Stimulated activated CD8-positive, alpha-beta memory T cell treated with anti-CD3 and anti-CD28 coated beads, Interleukin-15, amount 100 ng/mL, for 48 hours (primary cell): ENCODE measurements at places on chromosomes 7 and 10.

DNA sequence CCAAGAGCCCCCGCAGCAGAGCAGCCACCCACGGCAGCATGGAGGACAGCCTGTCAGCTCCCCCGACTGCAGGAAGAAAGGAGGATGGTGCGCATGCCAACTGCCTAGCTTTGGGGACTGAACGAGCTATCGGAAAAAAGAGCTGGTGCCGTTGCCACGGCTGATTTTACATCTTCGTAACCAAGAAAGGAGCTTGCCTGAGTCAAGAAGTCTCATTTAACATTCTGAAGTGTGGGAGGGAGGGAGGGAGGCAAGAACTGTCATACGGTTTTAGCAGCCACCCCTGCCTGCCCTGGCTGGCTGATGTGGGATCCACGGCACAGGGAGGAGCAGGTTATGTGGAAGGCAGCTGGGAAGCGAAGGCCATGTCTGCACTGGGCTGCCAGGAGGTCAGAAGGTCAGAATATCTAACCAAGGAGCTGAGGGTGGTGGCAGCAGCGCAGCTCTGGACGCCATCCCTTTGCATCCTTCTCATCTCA lies 74.7 kb upstream of the CAMK2B start:
- no peak for DNase-seq

DNA sequence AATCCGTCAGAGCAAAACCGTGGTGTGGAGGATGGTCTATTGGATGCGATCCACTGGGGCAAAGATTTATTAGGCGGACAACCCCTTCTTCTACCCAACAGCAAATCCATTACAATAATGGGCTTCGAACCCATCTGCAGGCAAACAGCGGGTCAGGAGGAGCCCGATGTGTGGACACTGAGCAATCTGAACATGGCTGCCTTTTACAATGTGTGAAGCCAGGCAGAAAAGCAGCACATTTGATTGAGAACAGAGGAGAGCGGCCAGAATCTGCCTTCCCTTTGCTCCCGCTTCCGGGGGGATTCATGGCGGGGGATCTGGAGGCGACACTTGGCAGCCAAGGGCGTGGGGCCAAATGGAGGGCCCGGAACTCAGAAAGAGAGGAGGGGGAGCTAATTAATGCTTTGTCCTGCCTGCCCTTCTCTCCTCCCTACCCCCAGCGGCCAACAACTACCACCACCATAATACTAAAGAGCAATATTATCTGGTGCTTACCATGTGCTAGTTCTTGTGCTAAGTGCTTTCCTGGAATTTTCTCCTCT lies 133.0 kb downstream of the EMX2 start:
- DNase-seq = no peak

DNA sequence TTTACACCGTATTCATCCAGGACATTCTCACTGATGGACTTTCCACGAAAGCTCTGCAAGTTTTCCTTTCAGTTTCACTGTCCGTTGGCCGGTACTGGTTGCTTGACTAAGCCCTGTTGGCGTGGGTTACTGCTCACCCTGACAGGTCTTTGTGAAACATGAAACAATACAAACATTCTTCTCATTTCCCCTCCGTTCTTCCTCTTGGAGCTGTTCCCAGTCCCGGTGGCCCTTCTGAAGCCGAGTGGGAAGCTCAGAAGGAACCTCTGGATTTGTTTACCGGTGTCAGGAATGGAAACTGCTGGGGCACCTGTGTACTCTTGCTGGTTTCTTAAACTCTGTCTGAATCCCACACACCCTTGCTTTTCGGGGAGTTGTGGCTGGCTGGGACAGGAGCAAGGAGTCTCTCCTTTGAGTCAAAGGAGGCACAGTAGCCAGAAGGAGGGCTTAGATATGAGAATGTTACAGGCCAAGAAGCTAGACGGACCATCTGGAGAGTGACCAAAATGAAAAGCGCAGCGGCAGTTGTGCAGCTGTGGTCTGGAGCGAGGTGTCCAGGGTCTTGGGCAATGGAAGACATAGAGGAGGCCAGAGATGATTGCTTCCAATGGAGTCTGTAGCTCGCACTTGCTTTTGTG lies 45.7 kb downstream of the LYZL2 start:
- DNase-seq = no peak

GRCh38 chr7:139603282-139603681 lies 79.8 kb downstream of the CLEC2L start:
- DNase-seq = no peak

- no peak for DNase-seq
Measured at GRCh38 chr10:6382081-6382480, 179.3 kb downstream of the PFKFB3 start.
